ENCODE measurements at places on chromosomes 11 and 22. TPM values are rescaled to one million over a fixed set of nuclear protein-coding genes. Genes with fewer than 3 reads are reported as not detected.

The LRRC56 gene
- 3.5 TPM for polyA plus RNA-seq

The IFITM10 gene
- polyA plus RNA-seq, result 0.21 TPM

The CALCA gene
- polyA plus RNA-seq, result not detected

The SLC17A6 gene
- not detected for polyA plus RNA-seq

The BARX2 gene
- polyA plus RNA-seq, result 1.5 TPM

The OR52E4 gene
- not detected for polyA plus RNA-seq

The SYT7 gene
- 2.6 TPM for polyA plus RNA-seq

The PGA5 gene
- 2.1 TPM for polyA plus RNA-seq

The DMC1 gene
- 6.9 TPM for polyA plus RNA-seq

DNA sequence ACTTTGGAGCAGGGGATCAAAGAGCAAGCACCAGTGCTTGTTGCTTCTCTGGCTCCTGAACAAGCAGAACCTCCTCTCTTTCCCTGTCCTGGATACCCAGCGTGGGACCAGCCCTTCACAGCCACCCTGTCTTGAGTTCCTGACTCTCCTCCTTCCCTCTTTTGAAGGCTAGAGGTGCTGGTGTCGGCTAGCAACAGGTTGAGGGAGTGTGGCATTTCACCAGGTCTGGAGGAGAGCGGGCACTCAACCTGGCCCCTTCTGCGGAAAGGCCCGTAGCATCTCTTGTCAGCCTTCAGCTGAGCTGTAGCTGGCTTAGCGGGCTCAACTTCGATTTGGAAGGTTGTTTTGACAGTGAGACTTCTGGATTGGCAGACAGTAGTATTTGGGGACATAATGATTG lies 26.6 kb downstream of the RCOR2 start:
- DNase-seq, result no peak

GRCh38 chr11:102361086-102362031 lies 14.3 kb downstream of the BIRC2 start:
- no peak for DNase-seq

DNA sequence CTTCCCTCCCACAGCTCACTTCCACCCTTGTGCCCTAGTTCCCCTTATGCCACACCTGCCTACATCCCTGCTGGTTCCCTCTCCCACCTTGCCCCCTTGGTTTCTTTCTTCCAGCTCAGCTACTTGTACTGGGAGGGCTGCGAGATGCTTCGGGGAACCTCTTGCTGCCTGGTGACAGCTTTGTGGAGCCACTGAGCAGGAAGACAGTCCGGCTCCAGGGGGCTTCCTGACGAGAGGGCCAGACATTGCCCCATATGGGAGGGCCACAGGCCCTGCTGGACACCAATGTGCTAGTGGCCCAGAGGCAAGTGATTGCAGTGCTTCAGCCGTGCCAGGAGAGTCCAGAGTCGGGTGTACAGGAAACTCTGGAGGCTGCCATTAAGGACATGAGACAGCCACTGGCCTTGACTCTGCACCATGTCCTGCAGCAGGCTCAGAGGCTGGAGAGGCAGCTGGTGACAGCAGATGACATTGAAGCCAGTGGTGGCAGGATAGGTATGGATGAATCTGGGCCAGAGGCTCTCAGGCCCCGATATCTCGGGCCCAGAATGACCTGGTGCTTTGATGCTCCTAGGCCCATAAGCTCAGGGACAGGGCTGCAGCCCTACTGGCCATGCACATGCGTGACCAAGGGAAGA lies 54.3 kb downstream of the BTG4 start:
- DNase-seq, result no peak

GRCh38 chr11:34332524-34332923 lies 25.3 kb downstream of the ABTB2 start:
- no peak for DNase-seq

GRCh38 chr11:3916962-3917361 lies 61.5 kb downstream of the STIM1 start:
- DNase-seq, result no peak

DNA sequence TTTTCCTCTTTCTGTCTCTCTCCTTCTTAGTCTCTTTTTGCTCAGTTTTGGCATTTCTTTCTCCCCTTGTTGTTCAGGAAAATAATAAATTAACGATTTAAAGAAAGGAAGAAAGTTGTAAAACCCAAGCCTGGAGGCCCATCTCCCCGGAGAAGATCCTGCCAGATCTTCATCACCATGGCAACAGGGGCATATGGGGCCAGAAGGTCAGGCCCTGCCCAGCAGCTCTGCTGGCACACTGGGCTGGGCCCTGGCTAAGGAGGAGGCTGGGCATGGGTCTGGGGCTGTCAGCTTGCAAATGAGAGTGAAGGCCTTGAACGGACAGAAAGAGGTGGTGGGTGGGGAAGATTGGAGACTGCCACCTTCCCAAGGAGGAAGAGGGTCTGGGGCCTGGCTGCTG lies 2.8 kb downstream of the LRRC10B start:
- DNase-seq, result no peak

DNA sequence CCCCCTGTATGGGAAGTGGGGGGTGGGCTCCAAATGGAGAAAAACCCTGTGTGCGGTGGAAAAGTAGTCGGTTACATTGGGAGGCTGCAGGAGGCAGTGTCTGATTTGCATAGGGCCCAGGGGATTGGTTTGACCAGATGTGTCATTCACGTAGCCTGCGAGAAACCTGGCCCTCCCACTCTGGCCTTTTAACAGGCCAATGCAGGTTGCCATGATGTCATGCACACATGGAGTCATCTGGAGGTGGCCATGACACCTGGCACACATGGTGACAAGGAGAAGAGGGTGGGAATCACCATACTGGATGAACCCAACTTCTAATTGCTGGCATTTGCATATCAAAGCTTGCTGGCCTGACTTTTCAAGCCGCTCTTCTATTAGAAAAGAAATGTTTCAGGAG lies 50.6 kb downstream of the FAM181B start:
- DNase-seq, result no peak

DNA sequence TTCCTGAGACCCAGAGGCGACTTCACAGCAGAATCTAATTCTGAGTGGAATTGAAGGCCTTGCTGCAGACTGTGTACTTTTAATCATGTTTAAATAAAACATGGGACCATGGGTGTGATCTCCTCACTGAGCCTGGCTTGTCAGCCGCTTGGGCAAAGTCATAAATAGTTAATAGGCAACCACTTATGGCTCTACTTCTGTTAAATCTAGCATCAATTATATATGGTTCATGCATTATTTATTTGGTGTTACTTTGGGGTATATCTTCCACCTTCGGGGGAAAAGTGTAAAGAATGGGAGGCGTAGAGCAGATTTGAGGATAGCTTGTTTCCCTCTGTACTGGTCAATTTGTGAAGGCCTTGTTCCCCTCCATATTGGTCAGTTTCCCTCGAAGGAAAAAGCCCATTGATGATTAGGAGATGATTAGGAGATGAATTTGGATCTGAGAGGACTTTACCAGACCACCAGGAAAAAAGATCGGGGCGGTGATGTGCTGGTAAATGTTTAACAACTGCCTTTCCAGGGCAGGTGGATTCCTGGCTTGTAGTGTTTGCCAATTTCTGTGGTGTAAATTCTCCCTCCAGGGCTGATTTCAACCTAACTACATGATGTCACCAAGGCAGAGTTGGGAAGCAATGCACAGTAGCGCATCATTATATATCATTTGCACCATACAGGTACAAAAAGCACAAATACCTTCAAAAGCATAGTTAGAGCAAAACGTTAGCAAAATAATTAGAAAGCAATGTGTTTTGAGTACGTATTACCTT lies 204.1 kb upstream of the SEZ6L start:
- DNase-seq, result no peak

- DNase-seq, result no peak
Observed at GRCh38 chr22:37965940-37966664, 12.6 kb downstream of the POLR2F start.

GRCh38 chr11:104763930-104764709 lies 134.1 kb downstream of the CASP12 start:
- DNase-seq, result peak; percentile 9

DNA sequence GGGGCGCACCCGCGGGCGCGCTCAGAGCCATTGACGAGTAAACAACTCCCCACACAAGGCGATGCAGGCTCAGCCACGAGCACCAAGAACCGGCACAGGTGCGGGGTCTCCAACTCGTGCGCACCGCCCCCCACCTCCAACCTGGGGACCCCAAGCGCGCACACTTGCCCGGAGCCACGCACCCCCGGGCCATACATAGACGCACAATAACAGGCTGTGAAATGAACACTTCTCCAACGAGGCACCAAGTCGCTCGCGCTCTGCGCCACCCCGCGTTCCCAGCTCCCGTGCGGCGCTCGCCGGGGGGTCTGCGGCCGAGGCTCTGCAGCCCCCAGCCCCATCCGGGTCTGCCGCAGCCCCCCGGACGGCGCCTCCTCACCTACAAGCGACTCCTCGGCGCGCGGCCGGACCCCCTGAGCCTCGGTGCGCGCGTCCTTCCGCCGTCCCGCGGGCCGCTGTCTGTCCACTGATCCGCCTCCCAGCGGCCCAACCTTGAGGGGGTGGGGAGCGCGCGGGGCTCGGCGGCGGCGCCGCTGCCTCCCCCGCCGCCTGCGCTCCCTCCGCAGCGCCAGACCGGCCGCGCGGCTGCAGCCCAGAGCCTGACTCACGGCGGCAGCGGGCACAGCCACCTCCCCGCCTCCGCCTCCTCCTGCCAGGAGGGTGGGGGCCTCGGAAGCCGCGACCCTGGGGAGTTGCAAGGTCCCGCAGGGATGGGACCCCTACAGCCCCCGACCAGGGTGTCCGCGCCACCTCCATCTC lies 1.6 kb downstream of the IFITM10 start:
- no peak for DNase-seq

DNA sequence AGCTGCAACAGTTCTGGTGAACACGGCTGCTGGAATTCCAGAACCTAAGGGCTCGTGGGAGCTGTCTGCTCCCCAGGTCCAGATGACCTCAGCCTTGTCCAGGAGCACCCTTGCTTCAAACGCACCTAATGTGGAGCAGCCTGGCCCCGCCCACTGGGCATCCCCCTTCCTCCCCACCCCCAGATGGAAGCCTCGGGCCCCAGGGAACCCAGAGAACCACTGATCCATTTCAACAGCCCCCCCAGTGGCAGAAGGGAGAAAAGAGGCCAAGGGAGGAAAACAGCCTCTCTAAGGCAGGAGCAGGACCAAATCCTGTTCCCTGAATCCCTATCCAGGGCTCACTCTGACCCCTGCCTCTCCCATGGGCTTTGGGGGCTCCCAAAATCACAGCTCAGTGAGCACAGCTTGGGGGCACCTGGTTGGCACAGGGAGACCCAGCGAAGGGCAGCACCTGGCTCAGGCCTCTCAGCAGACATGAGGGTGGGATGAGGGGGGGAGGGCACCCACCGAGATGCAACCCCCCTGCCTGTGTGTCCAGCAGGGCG lies 1.2 kb downstream of the CYTH4 start:
- DNase-seq, result peak; percentile 44

DNA sequence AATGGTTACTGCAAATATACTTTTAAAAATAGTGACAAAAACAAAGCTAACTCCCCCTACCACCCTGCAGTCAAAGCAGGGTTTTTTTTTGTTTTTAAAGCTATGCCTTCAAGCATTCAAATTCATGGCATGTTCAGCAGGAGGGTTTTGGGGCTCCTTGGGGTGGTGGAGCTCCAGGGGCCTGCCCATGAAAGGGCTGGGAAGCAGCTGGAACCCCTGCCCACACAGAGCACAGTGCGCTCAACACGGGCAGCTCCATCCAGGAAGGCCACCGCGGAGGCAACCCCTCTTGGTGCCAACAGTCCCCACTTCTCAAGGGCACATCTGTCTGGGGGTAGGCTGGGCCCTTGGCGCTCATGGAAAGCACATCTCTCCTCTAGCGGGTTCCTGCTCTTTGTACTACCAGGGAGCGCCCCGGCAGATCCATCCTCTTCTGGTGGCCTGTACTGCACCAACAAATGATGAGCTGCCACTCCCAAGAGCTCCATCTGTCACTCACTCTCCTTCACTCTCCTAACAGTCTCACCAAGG lies 16.6 kb upstream of the PHLDA2 start:
- DNase-seq, result no peak

DNA sequence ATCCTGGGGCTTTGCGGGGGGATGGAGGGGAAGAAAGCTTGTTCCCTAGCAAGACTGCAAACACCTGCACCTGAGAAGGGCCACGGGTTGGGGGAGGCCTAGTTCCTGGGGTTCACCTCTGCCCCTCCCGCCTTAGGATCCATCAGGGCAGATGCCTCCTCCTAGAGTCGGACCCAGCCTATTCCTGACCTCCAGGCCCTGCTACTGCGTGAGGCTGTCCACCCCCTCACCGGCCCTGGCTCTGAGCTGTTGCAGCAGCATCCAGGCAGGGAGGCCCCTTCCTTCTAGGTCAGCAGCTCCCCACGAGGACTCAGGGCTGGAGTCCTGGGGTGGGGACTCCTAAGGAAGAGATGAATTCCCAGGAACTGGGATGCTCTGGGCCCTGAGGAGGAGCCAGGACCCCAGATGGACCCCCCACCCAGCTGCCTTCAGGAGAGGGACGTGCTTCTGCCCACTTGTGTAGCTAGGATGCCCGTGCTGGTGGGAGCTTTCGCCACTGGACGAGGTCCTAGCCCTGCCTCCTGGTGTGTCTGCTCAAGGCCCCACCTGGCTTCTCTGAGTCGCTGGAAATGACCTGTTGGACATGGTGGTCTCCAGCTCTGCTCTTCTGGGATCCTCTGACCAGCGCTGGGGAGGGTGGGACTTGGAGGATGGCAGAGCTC lies 10.3 kb downstream of the MRGPRF start:
- DNase-seq, result no peak

- DNase-seq, result no peak
Observed at GRCh38 chr11:129694538-129694937, 121.1 kb upstream of the TMEM45B start.

DNA sequence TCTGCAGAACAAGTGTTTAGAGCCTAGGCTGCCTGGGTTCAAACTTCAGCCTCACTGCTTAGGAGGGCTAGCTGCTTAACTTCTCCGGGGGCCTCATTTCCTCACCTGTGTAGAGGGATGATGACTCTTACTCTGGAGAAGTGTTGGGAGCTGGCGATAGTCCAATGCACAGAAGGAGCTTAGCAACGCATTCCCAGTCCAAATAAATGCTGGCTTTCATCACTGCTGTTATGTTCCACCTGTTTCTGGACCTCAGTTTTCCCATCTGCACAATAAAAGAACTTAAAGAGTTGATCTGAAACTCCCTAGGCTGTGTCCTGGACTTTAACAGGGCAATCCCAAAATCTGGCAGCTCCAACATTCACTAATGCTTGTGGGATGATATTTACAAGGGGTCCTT lies 337.8 kb downstream of the MIAT start:
- peak; percentile 85 for DNase-seq

GRCh38 chr22:19745155-19746101 lies 15.2 kb upstream of the TBX1 start:
- peak; percentile 91 for DNase-seq

GRCh38 chr22:43387815-43388214 lies 24.0 kb upstream of the MPPED1 start:
- no peak for DNase-seq

DNA sequence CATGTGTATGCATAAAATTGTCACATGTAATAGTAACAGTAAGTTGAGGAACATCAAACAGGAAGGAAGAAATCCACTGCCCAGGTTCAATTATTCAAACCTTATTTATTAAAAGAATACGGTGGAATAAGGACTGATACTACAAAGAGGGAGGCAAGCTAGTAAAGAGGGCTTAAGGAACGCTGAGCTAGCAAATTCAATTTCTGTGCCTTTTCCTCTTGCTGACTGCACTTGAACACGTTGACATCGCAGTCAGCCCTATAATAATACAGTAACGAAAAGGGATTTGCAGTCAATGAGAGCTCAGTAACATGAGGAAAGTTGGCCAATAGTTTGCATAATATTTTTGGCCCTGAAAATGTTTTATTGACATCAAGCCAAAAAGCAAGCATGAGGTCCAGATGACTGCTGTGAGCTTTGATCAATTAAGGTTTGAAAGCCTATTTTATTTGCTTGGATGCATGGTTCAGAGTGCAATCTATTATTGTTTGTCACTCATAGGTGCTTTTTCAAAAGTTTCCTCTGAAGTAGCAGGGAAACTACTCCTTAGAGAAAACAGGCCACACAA lies 861.8 kb downstream of the LRRC4C start:
- DNase-seq, result peak; percentile 54
